Calu3 (cell line): ENCODE measurements at places on chromosomes 1 and 21.

DNA sequence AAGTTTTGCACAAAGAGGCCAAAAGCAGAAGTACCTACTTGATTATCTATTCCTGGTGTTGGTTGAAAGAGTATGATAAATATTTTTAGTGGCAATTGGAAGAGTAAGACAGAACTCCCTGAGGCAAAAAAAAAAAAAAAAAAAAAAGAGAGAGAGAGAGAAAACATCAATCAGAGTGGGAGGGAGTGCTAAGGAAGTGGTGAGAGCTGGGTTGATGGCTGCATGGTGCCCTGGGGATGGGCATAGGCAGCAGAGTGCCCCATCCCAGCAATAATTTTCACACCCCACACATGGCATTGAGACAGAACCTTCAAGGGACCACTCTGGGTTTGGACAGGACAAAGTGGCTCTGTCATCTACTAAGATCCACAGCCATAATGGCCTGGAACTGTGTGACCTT lies 59.4 kb upstream of the FAM20B start:
- DNase-seq = no peak
- no peak overlapping the region for H3K27ac ChIP-seq
- no peaks in the 10 kb centered on the region for H3K4me1 ChIP-seq
- no peaks in the 10 kb centered on the region for H3K36me3 ChIP-seq
- H3K4me3 ChIP-seq = no peak overlapping the region

DNA sequence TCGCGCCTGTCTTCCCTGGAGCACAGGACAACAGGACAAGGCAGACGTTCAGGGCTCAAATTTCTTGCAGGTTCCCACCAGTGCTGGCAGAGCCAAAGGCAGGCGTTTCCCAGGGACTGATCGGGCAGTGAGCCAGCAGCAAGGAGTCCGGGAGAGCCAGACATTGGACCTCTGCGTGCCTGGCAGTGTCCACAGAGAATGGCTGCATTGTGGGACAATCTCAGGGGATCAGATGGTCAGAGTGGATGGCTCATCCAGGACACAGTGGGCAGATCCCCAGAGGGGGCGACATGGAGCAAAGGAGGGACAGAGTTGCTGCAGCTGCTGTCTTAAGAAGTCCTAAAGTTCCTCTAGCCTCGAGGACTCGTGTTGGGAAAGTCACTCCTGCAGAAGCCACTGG lies 4.6 kb downstream of the TMEM63A start:
- H3K27me3 ChIP-seq = no peaks in the 10 kb centered on the region
- H3K36me3 ChIP-seq = peaks cover 94% of the 10 kb centered on the region
- peaks cover 69% of the 10 kb centered on the region for H3K4me1 ChIP-seq

GRCh38 chr21:40936771-40937261 lies 89.9 kb upstream of the DSCAM start:
- DNase-seq = no peak
- no peak overlapping the region for H3K27ac ChIP-seq
- H3K4me1 ChIP-seq = no peaks in the 10 kb centered on the region
- H3K36me3 ChIP-seq = no peaks in the 10 kb centered on the region
- no peak overlapping the region for H3K4me3 ChIP-seq

GRCh38 chr21:35940074-35940927 lies 120.0 kb downstream of the SETD4 start:
- DNase-seq = peak; percentile 41
- H3K27me3 ChIP-seq = no peaks in the 10 kb centered on the region
- H3K36me3 ChIP-seq = no peaks in the 10 kb centered on the region
- no peak overlapping the region for H3K27ac ChIP-seq

DNA sequence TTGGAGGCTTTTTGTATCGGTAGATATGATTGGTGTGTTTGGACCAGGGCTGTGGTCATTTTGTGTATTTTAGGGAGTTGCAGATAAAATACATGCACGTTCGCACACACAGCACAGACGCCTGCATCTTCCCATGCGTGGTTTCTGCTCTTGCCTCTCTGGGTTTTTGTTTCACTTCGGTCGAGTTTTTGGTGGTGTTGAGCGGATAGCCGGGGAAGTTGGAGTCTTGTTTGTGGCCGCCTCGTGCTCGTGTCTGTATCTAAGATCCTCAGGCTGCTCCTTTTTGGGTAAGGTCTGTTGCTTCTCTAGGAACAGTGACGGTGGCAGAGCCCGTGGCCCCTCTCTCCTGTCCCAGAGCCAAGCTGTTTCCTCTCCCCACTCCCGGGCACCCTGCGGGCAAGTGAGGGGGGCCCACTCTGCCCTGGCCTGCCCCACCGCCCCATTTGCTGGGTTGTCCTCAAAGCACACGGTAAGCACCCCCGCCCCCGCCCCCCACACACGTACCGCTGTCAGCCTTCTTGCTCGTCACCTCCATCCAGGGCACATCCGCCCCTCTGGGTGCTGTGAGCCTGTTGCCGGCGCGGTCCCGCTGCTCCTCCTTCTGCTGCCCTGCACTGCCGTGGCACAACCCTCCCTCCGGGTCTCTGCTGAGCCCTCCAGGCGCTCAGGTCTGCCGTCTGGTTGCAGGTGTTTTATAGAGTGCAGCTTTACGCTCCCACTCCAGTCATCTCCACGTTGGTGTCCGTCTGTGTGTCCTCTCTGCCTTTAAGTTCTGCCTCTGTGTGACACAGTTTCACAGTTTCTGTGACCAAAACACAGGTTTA lies 51.9 kb downstream of the AGPAT3 start:
- DNase-seq = no peak
- H3K36me3 ChIP-seq = no peaks in the 10 kb centered on the region
- no peak overlapping the region for H3K4me3 ChIP-seq
- no peaks in the 10 kb centered on the region for H3K27me3 ChIP-seq

- H3K4me1 ChIP-seq = no peaks in the 10 kb centered on the region
- H3K36me3 ChIP-seq = no peaks in the 10 kb centered on the region
- no peak for DNase-seq
- no peak overlapping the region for H3K4me3 ChIP-seq
- peaks cover 58% of the 10 kb centered on the region for H3K27me3 ChIP-seq
- no peak overlapping the region for H3K27ac ChIP-seq
Measured at GRCh38 chr1:3922201-3922725, 22.2 kb upstream of the C1orf174 start.

GRCh38 chr1:6688757-6689156 lies 12.9 kb downstream of the DNAJC11 start:
- no peaks in the 10 kb centered on the region for H3K27me3 ChIP-seq
- H3K4me1 ChIP-seq = peaks cover 9% of the 10 kb centered on the region
- H3K4me3 ChIP-seq = no peak overlapping the region
- H3K27ac ChIP-seq = no peak overlapping the region
- no peaks in the 10 kb centered on the region for H3K36me3 ChIP-seq
- no peak for DNase-seq

DNA sequence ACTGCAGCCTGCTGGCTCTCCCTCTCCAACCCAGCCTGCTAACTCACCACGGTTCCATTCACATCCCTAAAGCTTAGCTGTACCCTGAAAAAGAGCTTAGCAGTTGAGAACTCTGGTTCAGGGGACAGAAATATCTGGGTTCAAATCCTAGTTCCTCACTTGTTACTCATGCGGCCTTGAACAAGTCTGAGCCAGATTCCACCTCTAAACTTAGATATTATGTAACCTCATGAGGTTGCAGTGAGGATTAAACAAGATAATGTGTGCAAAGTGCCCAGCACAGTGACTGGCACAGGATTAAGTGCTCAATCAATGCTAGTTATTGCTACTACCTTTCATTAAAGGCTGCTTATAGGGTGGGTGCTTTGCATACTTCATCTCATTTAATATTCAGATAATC lies 41.3 kb upstream of the DHCR24 start:
- H3K27ac ChIP-seq = no peak overlapping the region
- H3K4me3 ChIP-seq = no peak overlapping the region
- H3K27me3 ChIP-seq = peaks cover 7% of the 10 kb centered on the region
- no peaks in the 10 kb centered on the region for H3K4me1 ChIP-seq
- no peak for DNase-seq

DNA sequence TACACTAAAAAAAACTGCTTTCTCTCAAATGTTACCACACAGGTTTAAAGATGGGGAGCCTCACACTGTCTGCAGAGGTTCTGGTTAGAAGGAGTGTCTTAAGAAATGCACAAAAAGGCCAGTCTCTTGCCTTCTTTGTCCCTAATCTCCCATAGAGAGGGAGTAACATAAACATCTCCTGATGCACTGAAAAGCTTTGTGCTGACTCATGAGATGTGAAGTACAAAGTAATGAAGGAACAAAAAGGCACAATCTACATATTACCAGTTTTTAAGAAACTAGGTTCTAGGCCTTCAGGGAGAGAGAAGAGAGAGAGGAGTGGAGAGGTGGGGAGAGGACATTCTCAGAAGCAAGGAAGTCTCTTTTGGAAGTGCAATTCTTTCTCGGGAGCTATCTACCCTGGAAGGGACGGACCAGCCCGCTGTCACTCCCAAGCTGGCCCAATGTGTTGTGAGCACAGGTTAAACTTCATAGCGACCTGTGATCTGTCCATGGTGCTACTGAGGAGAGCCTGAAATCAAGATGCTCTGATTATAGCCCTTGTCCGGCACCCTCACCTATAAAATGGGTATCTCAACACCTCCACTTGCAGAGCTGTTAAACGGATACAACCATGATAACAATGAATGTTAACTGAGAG lies 458.1 kb downstream of the DISC1 start:
- H3K4me1 ChIP-seq = no peaks in the 10 kb centered on the region
- no peaks in the 10 kb centered on the region for H3K36me3 ChIP-seq
- no peak overlapping the region for H3K4me3 ChIP-seq
- no peaks in the 10 kb centered on the region for H3K27me3 ChIP-seq
- no peak for DNase-seq

- H3K4me3 ChIP-seq = no peak overlapping the region
- no peak overlapping the region for H3K27ac ChIP-seq
- H3K36me3 ChIP-seq = no peaks in the 10 kb centered on the region
- no peak for DNase-seq
- H3K27me3 ChIP-seq = no peaks in the 10 kb centered on the region
- peaks cover 39% of the 10 kb centered on the region for H3K4me1 ChIP-seq
Measured at GRCh38 chr1:182146286-182146685, 84.8 kb upstream of the ZNF648 start.

GRCh38 chr1:169020684-169021083 lies 85.8 kb upstream of the ATP1B1 start:
- H3K4me1 ChIP-seq = peaks cover 9% of the 10 kb centered on the region
- no peak for DNase-seq
- H3K4me3 ChIP-seq = no peak overlapping the region
- H3K27ac ChIP-seq = no peak overlapping the region
- no peaks in the 10 kb centered on the region for H3K36me3 ChIP-seq

DNA sequence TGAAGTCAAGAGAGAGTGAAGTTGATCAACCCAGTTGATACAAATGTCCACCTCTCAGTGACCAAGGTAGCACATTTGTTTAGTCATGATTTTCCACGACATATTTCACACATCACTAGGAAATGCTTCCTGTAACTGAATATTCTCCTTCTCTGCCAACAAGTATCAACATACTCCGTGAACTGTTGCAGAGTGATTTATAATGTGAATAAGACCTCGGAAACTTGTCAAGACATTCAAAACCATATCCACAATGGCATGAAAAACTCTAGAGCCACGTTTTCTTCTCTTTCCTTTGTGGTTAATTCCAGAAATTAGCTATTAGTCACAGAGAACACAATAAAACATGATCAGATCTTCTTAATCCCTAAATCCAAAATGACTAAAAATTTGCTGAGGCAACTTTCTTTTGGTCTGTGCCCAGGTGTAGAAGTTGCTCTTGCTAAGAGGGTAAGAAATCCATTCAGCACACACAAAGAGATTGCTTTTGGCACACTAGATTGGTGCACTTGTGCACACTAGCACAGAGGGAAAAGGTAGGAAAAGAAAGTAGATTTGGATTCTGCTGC lies 244.3 kb upstream of the NRIP1 start:
- H3K36me3 ChIP-seq = no peaks in the 10 kb centered on the region
- H3K4me3 ChIP-seq = no peak overlapping the region
- no peaks in the 10 kb centered on the region for H3K27me3 ChIP-seq
- no peak for DNase-seq
- no peak overlapping the region for H3K27ac ChIP-seq

DNA sequence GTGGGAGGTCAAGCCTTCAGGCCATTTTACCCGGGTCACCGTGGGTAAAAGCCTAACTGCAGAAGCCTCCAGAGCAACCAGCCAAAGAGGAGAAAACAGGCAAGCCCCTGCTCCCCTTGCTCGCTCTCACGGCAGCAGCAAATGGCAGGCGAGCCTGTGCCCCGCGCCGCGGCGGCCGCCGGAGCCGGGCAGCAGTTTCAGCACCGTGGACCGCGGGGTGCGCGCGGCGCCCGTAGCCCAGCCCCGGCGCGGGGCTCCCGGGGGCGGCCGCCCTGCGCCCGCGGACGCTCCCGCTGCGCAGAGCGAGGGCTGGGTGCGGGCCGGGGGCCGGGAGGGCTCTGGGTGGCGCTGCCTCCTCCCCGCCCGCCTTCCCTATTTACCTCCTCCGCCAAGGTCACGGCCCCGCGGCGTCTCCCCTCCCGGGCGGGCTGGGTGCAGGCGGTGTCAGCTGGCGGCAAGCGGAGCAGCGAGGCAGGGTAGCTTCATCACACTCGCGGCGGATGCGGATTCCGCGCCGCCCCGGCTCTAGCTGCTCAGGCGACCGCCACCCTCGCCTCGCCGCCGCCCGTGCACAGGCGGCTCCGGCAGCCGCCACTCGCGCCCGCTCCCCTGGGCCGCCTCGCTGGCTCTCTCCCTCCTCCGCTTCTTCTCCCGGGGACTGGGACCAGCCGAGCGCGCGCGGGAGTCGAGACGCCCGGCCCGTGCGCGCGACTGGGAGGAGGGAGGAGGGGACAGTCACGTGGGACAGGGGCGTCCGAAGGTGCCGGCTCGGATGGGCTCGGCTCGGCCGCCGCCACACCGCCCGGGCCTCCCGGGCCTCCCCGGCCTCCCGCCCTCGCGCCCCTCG lies at the start of gene RGS7:
Gene RGS7, minus strand, starts transcription at position 687 of the 847 bp plus-strand sequence.
- DNase-seq = peak; percentile 81
- H3K27ac ChIP-seq = no peak within 1 kb of the TSS
- H3K4me3 ChIP-seq = peak within 1 kb of the TSS; percentile 67
- H3K27me3 ChIP-seq = peaks cover 14% of the 10 kb centered on the region
- H3K4me1 ChIP-seq = no peaks in the 10 kb centered on the region
- peaks cover 13% of the 10 kb centered on the region for H3K36me3 ChIP-seq

DNA sequence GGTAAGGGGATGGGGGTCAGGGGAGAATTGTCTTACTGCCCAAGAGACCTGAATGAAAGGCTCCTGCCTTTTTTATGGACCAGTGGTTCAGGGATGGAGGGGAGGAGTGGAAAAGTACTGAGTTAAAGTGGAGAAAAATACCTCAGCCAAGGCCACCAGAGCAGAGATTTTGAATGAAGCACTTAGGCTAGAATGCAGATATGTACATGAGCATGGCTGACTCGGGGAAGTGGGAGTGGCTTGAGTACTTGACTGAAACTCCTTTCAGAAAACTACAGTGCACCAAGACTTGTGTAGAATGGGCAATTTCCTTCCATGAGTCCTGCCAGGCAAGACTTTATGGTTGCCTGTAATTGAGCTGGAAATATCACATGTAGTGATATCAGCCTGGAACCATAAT lies 429.6 kb upstream of the LRRC7 start:
- no peak overlapping the region for H3K4me3 ChIP-seq
- H3K27ac ChIP-seq = no peak overlapping the region
- H3K27me3 ChIP-seq = no peaks in the 10 kb centered on the region
- no peak for DNase-seq
- no peaks in the 10 kb centered on the region for H3K36me3 ChIP-seq
- H3K4me1 ChIP-seq = no peaks in the 10 kb centered on the region
